ENCODE measurements at places on chromosomes 12 and 14.

- no peak for DNase-seq
Measured at GRCh38 chr14:99777951-99778350, 15.3 kb upstream of the EML1 start.

DNA sequence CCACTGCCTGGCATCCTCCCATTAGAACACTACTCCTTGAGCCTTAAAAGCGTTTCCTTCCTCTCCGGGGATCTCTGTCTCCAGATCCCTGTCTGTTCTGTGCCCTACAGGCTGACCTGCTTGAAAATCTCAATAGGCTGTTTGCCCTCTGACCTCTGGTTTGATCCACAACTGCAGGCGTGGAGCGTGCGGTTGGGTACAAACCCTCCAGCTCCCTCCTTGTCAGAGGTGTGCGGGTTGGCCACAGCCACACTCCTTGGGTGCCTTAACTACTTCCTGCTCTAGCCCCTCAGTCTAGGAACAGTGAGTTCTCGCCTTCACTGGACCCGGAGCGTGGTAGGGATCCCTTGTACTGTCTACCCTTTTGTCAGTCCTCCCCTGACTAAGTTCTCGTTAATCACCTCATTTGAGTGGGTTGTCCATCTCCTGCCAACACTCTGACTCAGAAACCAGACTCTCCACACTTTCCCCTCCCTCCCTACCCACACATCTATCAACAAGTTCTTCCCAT is 33.1 kb downstream of the CMKLR1 start:
- no peak for DNase-seq

GRCh38 chr12:57755454-57756372 is 810 bp downstream of the MARCHF9 start:
- peak; percentile 37 for DNase-seq

DNA sequence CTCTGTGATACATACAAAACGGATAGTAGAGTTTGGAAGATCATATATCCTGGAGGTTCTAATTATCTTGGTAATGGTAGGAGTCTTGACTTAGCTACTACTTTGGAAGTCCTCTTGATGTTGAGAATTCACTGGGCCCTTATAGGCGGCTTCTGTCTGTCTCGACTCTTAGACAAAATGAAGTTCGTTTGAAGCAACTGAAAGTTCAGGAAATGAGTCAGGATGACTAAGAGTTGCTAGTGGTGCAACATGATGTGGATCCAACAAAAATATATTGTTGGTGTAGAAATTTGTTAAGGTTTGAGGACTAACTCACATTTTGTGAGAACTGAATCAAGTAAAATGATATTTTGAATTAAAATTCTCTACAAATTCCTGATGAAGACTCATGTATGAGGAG is 272.7 kb downstream of the AEBP2 start:
- DNase-seq, result no peak

DNA sequence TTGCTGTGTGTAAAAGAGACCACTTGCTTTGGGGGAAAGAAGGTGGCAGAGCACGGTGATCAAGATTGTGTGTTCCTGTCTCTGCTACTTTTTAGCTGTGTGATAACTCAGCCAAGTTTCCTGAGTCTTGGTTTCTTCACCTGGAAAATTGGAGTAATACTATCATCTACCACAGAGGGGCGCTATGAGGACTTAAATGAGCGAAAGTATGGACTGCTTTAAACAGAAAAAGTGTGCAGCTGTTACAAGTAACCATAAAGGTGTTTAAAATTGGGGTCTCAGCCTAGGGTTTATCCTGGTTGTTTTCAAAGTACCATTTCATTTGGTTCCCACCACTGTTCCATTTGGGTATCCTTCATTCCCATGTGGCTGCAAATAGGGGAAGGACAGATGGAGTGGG is 65.9 kb upstream of the WSCD2 start:
- no peak for DNase-seq

DNA sequence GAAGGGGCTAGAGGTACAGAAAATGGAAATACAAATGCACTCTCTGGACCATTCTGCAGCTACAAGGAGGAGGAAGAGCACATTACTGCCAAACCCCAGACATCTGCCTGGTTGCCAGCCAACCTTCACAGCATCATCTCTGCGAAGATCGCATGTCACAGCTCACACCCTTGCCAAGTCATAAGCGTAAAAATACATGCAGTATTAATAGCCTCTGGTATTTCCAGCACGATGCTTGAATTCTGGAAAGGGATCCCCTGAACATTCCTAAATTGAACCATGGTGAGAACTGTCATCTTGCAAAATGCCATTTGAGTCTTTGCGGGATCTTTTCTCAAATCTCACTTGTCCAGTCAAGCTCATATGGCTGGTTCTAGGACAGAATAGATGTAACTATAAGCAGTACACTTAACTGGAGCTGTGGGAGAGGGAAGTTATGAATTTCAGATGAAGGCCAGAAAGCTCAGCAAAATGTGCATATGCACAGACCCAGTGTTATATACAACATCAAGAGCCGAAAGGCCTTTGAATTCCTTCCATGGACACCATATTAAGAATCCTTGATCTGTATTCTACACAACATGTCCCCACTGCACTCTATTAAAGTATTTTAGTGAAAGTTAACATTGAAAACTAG is 211.6 kb downstream of the DUSP6 start:
- no peak for DNase-seq

DNA sequence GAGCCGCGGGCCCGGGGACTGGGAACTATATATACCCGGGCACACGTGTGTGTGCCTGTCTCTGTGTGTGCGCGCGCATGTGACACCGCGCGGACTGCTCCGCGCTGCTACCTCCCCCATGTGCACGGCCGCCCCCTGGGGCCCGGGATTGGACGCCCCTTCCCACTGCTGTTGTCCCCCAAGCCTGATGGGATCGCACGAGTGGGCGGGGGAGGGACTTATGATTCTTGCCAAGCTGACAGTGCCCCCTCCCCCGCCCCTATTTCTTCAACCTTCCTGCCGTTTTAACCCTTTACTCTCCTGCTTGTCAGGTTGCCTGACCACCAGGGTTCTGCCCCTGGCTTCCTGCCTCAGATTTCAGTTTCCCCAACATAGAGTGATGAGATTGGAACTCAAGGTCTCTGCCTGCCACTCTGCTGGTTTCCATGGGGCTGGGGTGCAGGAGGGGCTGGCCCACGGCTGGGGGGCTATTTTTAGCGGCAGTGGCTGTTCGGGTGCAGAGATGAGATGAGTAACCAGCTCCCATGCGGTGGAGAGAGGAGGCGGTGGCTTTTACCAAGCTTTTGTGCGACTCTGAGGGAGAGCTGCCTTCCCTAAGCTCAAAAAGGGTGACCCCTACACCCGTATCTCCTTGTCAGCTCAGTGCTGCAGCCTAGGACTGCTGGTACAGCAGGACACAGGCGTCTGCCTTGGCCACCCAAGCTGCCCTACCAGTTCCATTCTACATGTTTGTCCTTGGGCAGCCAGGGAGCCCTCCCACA is at the start of gene DDN:
DDN (minus strand) TSS at position 5 of the 761 bp plus-strand sequence. CDS start 88 bp downstream, outside the sequence.
- peak; percentile 30 for DNase-seq

DNA sequence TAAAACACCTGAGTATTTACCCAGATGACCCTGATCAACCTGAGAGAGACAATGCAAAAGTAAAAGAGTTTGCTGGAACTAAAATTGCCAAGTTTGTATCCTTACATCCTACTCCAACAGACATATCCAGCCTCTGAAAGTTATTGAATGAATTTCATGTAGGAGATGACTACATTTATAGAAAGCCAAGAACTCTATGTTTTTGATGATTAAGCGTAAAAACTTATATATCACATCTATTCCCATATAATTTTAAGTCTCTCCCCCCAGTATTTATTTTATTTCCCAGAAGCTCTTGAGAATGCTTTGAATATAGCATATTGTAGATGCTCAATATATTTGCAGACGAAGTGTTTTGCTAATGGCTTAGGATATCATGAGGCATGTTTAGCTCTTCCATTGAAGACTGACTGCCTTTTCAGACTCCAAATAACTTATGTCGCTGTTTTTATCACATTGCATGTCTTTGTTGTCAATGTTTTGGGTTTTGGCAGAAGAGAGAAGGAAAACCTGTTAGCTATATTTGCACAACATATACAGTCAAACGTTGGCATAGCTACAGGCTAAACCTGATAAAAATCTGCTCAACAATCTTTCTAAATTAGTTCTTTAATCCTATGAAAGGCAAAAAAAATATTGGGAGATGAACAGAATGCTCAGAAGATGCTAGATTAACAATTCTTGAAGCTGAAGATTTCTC is 213.6 kb downstream of the DIO2 start:
- DNase-seq, result no peak

DNA sequence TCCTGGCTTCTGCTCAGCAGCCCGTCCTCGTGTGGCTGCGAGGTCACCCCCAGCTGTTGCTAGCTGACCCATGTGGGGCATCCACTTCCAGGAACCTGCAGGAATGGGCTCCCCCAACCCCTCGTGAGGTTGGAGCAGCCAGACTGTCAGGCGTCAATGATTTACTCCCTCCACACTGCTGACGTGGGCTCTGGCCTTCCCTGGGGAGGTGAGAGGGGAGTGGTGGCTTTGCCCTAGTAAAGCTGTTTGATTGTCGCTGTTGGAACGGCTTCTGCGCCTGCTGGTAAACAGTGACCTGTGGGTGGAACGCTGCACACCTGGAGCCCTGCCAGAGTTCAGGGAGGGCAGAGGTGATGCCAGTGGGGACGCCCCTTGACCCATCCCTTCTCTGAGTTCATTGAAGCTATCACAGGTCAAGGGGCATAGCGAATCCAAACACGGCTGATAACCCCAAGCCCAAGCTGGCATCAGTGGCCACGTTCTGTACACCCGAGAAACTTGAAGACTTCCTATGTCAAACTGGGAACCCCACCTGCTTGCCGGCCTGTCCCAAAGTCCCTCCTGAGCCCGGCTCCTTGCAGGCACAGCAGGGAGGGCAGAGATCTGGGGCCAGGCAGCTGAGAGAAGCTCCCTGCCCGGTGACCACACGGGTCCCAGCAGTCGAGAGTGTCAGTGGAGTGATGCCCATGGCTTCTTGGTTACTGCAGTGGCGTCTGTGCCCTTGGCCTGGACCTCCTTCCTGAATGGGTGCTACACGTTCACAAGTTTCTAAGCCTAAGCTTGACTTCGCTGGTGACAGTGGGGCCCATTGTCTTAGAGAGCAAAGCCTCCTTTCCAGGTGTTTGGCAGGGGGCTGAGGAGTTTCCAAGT is 2.7 kb downstream of the ASPG start:
- no peak for DNase-seq

- peak; percentile 87 for DNase-seq
Measured at GRCh38 chr12:75480469-75480949, at the start of gene GLIPR1. TSS of gene GLIPR1 (plus strand) at chr12:75480755. CDS start at chr12:75480881, 126 bp downstream.

- no peak for DNase-seq
Measured at GRCh38 chr12:23523339-23523738, 426.1 kb downstream of the SOX5 start.

DNA sequence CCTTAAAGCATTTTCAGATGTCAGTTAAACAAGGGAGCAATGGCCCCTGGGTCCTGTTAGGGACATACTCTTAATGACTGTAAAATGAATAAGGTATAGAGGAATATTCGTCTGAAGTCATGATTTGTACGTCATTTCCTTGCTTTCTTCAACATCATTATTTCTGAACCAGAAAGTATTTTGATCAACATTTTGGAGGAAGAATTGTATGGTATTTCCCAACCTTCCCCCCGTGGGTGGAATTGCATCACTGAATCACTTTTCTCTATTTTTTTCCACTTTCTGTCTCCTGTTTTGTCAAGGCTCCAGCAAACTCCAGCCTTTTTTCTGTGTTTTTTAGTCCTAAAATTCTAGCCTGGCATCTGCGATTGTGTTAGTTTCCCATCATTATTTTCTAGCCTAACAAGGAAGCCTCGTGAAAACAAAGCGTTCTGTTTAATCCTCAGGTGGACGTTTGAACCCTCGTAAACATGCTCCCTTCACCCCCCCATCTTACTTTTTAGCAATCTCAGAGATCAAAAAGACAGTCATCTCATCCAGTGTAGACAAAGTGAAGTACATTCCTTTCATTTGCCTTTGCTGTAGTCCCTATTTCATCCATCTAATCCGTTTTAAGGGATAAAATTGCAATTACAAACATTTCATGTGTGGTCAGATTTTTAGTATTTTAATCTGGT is 62.3 kb downstream of the ETV6 start:
- DNase-seq, result no peak

DNA sequence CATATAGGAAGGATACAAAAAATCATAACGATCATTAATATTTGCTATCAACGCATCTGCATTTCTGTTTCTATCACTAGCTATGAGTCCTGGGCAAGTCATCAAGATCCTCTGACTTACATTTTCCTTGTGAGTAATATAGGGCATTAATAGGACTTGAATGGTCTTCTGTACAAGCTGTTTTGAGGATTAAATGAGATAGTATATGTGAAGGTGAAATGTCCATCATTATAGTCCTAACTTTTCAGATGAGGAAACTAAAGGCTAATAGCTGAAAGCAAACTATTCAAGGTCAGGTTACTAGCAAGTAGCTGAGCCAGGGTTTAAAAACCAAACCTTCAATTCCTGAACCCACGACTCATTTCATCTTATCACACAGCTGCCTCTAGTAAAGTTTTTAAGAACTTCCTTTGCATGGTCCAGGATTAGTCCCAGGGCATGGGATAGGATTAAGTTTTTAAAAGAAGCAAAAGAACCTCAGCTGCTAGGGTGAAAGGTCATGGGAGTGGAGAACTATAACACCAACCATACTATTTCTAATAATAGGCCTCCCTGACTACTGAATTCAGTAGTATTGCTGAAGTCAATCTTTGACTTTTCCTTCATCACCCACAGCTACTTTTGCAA is 101.4 kb upstream of the ADAMTS20 start:
- no peak for DNase-seq

GRCh38 chr14:21191261-21191808 is 35.5 kb upstream of the OR5AU1 start:
- DNase-seq, result no peak

DNA sequence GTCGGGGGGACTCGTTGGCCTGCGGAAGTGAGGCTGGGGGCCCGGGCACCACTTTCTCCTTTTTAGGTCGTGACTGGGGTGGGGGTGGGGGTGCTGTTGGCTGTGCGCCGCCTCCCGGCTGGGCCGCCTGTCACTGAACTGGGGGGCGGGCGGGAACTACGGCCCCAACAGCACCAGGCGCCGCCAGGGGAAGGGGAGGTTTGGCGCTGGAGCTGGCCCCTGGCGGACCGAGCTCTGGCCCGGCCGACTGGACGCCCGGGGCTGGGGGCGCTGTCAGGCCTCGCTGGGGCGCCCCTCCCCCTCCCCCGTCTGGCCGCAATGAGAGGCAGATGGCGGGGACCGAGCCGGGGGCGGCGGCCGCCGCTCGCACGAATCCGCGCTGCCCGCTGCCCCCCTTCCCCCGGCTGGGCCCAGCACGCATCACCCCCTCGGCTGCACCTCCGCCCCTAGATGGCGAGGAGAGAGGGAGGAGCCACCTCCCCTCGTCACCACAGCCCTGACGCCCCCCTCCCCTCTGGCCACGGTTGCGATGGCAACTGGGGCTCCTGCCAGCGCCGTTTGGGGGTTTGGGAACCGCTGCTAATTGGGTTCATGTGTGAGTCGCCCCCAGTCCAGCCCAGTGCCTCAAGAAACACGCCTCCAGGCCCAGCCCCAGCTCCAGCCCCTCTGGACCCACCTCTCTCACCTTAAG is 723 bp downstream of the NFATC4 start:
- peak; percentile 7 for DNase-seq

- DNase-seq, result no peak
Measured at GRCh38 chr14:68631394-68632053, 161.3 kb downstream of the ZFP36L1 start.
